ENCODE measurements at places on chromosomes 6 and 20. TPM values are rescaled to one million over a fixed set of nuclear protein-coding genes. Genes with fewer than 3 reads are reported as not detected.
A peak's percentile ranks its signal among the peaks of the same experiment; 100 is the strongest.

The SDC4 gene
- 89.3 TPM for total RNA-seq

DNA sequence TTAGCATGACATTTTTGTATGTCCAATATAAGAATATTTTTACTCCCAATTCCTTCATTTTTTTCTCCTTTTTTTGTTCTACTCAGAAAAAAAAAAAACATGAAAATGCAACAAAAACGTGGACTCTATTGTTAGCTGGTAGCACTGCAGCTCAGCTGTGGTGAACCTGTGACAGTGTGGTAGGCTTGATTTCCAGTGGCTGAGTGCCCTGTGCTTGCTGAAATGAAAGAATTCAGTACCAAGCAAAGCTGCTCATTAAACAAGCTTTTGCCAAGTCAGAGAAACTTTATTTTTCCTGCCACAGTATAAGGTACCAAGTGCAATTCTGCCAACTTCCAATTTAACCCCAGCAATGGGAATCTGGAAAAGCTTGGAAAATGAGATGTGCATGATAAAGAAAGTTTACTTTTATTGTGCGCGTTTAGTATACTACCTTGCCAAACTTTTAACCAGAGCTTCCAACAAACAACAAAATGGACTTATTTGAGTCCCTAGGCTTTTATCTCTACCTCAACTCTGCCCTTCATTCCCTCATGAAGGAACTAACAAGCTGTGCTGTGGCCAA is 215.2 kb downstream of the SLC35F1 start:
- no peak for DNase-seq

- no peak for DNase-seq
Measured at GRCh38 chr6:41799559-41799911, 12.0 kb downstream of the TOMM6 start.

DNA sequence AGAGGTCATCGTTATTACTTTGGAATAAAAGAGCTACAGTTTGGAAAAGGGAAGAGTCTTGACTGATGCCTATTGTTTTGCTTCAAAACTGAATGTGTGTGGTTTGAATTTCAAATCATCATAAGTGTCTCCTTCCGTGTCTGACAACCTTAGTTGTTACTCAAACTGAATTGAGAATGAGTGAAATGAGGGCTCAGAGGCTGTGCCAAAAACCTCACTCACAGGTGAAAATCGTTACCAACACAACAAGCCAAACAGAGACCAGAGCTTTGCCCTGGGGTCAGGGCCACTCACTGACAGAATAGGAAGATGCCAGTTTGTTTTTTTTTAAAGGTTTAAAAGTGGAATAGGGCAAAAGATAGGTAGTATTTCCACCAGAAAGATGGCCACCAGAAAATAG is 15.2 kb upstream of the SIRT5 start:
- DNase-seq, result peak; percentile 91

GRCh38 chr6:87382861-87383260 is 24.9 kb upstream of the CFAP206 start:
- DNase-seq, result no peak

GRCh38 chr6:132768051-132768517 is 10.4 kb upstream of the VNN2 start:
- peak; percentile 70 for DNase-seq

- no peak for DNase-seq
Measured at GRCh38 chr20:38950254-38950653, 11.9 kb upstream of the DHX35 start.

The CST3 gene
- 1,478 TPM for total RNA-seq

The GGTLC1 gene
- total RNA-seq, result not detected

DNA sequence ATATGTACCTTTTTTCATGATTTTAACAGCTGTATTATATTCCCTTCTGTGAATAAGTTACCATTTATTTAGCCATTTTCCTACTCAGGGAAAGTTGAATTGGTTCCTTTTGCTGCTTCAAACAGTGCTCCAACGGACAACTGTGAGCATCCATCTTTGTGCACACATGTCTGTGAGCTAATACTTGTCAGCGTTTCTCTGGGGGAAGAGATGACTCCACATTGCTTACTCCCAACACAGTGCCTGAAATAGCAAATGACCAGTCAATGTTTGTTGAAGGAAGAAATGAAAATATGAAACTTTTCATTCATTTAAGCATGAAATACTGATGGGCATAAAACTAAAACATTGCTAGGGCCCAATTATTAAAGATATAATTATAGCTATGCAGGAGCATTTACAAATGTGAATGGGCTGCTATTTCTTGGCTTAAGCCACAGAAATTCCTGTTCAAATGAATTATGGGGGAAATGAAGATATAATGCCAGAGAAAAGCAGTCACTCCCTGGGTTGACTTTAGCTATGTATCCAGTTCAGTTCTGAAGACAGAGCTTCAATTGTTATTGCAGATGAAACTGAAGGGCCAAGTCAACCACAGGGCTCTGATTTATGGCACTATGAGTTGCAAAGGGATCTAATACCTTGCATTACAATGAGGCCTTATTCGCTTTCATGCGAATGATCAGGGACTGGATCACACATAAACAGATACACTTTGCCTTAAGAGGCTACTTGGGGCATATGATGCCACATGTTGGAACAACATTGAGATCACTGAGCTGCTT is 47.4 kb upstream of the FOXC1 start:
- DNase-seq, result no peak

DNA sequence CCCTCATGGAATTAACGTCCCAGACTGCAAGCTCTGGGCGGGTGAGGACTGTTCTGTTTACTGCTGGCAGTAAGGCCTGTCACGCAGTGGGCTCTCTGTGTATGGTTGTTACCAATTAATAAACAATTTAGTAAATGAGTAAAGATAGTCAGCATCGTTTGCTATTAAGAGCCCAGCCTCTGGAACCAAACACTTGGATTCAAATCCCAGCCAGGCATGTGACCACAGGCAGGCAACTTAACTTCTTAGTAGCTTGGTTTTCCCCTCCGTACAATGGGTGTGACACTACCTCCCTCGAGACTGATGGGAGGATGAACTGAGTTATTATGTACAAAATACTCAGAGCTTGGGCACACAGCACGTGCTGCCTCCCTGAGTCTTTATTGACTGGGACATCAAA is 137.7 kb upstream of the ARMC2 start:
- peak; percentile 12 for DNase-seq

DNA sequence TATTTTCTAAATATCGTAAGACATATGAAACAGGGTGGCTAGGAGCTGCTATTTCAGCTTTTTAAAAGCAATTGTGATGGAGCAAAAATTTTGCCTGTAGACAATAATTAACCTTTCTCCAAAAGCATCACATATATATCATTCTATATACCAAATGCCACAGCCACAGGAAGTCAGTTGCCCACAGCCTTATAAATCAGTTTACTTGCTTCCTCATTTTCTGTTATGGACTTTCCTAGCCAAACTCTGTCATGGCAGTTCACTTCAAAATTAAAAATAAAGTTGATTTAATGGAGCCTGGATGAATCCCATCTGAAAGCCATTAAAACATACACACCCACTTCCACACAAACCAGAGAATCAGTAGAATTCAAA is 93.4 kb upstream of the NHSL1 start:
- DNase-seq, result no peak

GRCh38 chr6:142407685-142408273 is 106.0 kb downstream of the ADGRG6 start:
- DNase-seq, result no peak

The MLIP gene
- 18.4 TPM for total RNA-seq

The PPIL6 gene
- 0.30 TPM for total RNA-seq

The CLPSL2 gene
- not detected for total RNA-seq

The C6orf163 gene
- 1.2 TPM for total RNA-seq

The SIRPG gene
- not detected for total RNA-seq

The GUCA1A gene
- total RNA-seq, result not detected

DNA sequence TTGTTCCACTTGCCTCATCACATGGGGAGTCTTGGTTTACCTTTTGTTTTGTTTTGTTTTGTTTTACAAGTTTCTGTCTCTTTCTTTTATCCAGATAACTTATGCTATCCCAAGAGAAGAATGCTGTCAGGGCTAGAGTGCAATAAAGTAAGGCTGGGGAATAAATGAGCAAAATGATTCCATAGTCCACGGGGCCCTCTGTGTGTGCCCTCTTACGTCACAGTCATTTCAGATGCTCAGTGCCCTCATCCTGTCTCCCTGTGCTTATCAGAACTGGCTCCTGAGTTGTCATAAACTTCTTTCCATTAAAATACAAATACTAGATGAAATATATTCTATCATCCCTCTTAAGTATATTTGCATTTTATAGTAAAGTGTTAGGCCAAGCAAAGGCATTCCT is 30.8 kb upstream of the ENPP1 start:
- no peak for DNase-seq

DNA sequence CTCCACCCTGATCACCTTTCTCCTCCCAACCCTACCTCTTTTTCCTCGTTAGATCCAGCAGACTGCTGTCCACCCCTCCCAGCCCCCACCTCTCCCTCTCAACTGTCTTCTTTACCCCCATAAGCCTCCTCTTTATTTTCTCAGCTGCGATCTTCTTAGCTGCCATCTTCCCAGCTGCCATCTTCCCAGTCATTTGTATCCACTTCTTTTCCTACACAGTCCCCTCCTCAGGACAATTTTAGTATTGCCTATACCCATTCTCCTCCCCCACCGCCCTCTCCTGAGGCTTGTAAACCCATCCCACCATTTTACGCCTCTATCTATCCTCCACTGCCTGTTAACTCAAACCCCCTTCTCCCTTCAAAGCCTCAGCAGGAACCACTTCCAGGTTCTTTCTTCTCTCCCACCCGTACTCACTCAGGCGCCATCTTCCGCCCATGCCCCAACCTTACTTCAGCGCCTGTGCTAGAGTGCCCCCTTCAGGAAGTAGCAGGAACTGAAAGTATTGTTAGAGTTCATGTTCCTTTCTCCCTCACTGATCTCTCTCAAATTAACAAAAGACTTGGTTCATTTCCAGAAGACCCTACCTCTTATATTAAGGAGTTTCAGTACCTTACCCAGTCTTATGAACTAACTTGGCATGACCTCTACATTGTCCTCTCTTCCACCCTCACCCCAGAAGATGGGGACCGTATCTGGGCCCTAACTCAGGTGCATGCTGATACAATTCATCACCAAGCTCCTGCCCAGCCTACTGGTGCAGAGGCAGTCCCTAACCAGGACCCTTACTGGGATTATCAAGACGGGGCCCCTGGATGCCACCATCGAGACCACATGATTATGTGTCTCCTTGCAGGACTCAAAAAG is 236.0 kb downstream of the ADGRG6 start:
- no peak for DNase-seq

DNA sequence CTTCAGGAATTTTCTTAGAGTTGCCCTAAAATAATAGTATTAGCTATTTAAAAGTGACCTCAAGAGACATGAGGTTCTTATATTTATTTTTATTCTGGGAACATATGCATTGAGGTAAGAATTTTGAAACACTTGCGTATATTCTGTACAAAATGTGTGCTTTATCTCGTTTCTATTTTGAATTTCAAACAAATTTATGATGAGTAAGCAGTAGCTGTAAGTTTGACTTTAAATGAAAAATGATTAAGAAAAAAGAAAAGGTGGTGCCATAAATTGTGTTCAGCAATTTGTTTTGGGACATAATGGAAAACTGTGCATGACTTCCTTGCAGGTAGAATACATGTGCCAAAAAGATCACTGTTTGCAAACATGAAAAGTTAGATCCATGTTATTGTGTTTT is 433.1 kb upstream of the PLCB4 start:
- DNase-seq, result no peak

- no peak for DNase-seq
Measured at GRCh38 chr6:132461958-132462357, 51.0 kb downstream of the STX7 start.

DNA sequence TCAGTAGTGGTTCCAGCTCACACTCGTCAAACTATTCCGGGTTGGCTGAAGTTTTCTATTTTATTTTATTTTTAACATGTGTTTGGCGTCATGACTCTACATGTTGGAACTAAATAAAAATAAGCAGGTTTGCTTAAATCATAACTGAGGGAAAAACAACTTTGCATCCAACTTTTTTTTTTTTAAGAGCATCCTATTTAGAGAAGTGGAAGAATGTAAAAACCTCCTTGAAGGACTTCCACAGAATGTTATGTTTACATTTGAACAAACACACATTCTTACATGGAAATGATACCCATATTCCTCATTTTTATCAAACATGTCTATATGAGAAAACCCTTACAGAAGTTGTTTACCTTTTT is 659 bp downstream of the PRDM1 start:
- DNase-seq, result no peak

The OLIG3 gene
- total RNA-seq, result not detected

The ERVFRD-1 gene
- total RNA-seq, result 0.08 TPM

GRCh38 chr6:3904518-3904917 is 55.3 kb downstream of the FAM50B start:
- no peak for DNase-seq

DNA sequence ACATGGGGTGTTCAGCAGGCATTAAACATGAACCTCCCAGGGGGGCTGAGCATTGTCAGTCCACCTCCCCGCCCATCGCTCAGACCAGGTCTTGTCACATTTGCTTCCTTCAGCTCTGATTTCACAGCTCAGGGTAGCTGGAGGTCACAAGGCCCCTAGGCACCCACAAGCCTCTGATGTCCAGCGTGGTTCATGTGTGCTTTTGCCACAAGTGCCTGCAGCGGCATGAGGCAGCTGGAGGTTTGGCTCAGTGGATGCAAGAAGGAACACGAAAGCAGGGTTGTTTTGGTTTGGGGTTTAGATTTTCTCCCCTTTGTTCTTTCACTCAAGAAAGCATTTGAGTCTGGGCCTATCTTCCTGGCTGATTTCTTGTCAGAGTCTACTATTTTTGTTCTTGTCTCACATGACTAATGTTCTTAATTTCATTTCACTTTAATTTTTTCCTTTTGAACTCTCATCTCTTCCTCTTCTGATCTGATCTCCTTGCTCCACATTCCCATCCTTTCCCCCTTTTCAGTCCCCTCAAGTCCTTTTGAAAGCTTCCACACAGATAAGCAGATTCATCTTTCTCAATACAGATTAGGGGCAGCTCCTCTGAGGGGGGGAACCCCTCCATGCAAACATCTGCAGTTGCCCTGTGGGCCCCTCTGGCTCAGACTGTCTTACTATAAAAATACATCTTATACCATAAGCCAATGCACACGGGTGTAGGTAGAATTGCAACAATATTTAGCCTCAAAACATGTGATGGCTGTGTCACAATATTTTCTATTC is 68.1 kb upstream of the CEP85L start:
- no peak for DNase-seq

GRCh38 chr20:5621305-5621704 is 128.9 kb upstream of the SHLD1 start:
- DNase-seq, result no peak

The BCLAF1 gene
- 32.6 TPM for total RNA-seq

DNA sequence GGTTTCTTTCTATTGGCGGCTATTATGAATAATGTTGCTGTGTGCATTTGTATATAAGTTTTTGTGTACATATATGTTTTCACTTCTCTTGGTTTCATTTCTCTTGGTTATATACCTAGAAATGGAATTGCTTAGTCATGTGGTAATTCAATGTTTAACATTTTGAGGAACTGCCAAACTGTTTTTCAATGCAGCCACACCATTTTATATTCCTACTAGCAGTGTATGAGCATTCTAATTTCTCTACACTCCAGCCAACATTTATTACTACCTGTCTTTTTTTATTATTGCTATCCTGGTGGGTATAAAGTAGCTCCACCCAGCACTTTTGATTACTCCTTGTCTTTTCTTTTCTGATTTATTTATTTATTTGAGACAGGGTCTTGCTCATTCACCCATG is 54.8 kb downstream of the PHACTR2 start:
- DNase-seq, result no peak

The SLC9A8 gene
- total RNA-seq, result 8.6 TPM

All from left lobe of liver (tissue), 2 donors.